ENCODE measurements at places on chromosomes 7 and 10.

DNA sequence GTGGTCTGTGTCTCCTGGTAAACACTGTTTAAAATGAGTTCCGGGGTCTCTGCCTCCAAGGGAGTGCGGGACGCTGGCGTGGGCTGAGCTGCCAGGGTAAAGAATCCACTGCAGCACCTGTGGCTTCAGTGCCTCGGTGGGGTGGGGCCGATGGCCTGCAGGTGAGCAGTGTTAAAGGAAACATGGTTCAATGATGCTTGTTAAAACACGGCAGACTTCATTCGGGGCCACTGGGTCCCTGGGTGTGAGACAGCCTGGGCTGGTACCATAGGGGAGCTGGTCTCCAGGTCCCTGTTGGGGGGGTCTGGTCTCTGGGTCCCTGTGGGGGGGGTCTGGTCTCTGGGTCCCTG, 24.9 kb upstream of the KNDC1 start:
- no peak for DNase-seq

DNA sequence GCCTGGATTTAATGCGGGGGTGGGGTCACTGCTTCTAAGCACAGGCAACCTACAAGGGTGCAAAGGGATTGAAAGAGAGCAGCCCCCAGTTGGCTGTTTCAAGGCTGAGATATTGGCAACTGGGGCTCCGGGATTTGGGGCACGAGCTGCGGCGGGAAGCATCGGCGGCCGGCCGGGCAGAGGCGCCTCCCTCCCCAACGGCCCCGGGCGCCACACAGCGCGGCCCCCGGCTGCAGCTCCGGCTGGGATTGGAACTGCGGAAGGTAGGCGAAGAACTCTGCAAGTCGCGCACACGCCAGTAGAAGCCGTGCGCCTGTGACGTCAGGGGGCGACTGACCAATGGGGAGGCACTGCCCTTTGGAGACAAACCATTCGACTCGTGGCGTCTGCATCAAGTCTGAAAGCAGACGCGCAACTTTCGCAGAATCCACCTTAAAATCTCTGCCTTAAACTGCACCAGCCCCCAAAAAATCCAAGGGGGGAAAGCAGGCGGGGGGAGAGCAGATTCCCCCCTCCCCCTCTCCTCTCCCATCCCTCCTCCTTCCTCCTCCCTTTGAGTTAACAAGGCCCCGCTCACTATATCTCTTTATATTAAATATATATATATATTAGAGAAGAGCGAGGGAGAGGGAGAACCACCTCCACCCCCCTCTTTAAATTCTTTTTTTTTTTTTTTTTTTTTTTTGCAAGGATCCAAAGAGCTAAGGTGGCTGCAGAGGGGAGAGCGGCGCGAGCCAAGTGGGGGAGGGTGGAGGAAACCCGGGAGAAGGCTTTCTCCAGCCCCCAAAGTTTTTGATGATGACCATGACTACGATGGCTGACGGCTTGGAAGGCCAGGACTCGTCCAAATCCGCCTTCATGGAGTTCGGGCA, at the start of gene DLX6:
TSS of gene DLX6 (plus strand) at position 371 of the 872 bp plus-strand sequence. CDS start at position 796, 425 bp downstream.
- DNase-seq = no peak

DNA sequence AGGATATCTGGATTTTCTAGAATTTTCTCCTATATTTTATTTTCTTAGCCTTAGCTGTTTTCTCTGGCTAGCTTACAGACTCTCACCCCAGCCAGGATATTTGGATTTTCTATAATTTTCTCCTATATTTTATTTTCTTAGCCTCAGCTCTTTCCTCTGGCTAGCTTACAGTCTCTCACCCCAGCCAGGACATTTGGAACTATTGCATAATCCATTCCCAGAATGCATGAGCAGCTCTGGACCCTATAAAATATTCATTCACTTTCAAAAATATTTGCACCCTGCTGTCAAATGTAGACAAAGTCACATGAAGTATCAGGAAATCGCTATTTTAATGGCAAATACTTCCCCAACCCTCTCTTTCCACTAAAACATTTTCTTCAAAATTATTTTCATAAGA, 298.9 kb downstream of the DNAJB6 start:
- no peak for DNase-seq

DNA sequence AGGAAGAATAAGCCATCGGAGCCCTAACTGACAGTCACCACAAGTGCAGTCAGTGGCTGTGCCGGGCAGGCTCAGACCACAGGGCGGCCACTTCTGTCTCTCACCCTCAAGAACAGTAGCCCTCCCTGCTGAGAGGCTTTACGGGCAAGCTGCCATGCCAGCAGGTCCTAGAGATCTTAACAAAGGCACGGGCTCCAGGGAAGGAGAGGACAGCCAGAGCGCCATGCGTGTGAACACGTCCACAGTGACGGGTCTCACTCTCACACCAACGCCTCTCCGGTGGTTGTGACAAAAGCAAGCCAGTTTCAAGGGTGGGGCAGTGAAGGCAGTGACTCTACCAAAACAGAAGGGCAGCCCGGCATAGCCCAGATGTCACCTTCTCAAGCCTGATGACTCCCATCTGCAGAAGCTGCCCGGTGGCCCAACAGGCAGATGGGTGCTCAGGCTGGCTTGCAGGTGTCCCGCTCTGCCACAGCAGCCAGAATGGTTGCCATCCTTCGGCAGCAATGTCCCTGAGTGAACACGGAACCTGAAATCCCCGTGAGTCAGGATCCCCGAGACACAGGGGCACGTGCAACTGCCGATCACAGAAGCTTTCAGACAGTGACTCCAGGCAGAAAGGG, 102.0 kb downstream of the FAM53B start:
- DNase-seq = no peak

- DNase-seq = no peak
These were observed 5.0 kb upstream of the PRKAR1B start for GRCh38 chr7:732094-732541.

GRCh38 chr10:51691135-51691534, 8.3 kb downstream of the CSTF2T start:
- DNase-seq = no peak

- no peak for DNase-seq
These were observed 209.0 kb downstream of the LRMDA start for GRCh38 chr10:75640381-75640780.

DNA sequence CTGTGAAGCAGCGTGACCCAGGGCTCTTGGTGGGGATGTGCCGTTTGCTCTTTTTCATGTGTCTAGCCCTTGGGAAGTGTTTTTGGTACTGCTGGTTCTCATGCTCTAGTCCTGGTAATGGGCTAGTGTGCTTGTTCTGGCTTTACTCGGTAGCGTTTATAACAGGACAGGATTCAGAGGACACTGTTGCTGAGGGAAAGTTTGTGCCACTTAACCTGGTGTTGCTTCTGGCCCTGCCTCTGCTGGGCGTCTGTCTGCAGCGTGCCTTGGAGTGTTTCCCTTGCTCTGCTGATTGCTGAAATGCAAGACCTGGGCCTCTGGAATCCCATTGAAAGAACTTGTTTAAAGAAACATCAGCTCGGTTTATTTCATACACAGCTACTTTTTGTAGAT, 35.0 kb downstream of the INPP5A start:
- no peak for DNase-seq

GRCh38 chr7:36763132-36763816, 39.0 kb upstream of the AOAH start:
- no peak for DNase-seq

DNA sequence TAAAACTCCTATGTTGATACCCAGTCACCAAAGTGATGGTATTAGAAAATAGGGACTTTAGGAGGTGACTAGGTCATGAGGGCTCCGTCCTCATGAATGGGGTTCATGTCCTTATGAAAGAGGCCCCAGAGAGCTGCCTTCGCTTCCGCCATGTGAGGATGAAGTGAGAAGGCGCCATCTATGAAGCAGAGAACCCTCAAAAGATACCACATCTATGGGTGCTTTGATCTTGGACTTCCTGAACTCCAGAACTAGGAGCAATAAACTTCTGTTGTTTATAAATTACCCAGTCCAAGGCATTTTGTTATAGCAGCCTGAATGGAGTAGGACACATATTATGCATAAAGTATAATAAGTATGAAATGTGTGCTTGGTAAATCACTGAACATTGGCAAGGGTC, 8.1 kb upstream of the PDSS1 start:
- DNase-seq = no peak

DNA sequence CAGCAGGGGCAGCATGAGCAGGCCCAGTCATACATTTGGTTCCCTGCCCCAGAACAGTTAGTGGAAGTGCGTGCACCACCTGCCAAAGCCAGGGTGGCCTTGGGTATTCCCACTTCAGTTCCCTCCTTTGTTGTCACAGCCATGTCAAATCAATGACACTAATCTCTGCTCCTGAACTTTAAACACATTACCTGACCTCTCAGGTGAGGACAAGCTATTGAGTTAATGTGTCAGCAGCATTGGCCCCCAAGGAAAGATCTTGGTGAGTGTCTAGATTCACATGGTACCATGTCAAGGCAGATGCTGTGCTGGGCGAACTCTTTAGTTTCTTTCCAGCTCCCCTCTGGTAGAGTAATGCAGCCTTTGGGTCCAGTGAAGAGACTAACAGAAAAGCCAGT, 2.1 kb downstream of the CYP3A5 start:
- no peak for DNase-seq

GRCh38 chr10:43885252-43885651, 236.6 kb upstream of the ZNF32 start:
- no peak for DNase-seq

GRCh38 chr7:30304177-30304884, 19.9 kb downstream of the ZNRF2 start:
- no peak for DNase-seq

DNA sequence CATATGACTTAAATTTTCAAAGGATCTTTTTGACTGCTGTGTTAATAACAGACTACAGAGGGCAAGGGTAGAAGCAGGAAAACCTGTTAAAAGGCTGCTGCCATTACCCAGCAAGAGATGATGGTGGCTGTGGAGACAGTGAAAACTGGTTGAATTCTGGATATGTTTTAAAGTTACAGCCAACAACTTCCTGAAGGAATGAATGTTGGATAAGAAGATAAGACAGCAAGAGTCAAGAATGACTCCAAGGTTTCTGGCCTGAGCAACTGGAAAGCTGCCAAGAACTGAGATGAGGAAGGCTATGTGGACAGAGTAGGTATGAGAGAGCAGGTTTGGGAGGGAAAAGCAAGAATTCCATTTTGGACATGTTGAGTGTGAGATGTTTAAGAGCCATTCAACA, 19.1 kb downstream of the CNOT4 start:
- no peak for DNase-seq

- no peak for DNase-seq
These were observed 58.9 kb downstream of the PIP4K2A start for GRCh38 chr10:22655312-22655981.

DNA sequence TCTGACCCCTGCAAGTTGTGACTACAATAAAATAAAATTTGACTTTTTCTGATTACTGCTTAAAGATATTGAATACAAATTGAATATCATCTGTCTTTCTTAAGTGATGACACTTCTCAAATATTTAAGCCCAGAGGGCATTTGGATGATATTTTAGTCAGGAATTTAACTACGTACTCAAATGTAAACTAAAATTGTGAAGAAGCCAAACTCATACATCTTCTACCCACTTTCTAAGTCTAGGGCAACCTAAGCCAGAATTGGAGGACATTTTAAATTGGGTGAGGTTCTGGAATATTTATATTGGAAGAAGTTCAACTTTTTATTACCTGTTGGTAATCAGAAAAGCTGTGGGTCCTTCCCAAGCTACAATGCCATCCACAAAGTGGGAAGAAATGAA, 149.1 kb upstream of the WDR11 start:
- DNase-seq = no peak

- no peak for DNase-seq
These were observed 187.4 kb upstream of the AGR3 start for GRCh38 chr7:17069146-17069545.

DNA sequence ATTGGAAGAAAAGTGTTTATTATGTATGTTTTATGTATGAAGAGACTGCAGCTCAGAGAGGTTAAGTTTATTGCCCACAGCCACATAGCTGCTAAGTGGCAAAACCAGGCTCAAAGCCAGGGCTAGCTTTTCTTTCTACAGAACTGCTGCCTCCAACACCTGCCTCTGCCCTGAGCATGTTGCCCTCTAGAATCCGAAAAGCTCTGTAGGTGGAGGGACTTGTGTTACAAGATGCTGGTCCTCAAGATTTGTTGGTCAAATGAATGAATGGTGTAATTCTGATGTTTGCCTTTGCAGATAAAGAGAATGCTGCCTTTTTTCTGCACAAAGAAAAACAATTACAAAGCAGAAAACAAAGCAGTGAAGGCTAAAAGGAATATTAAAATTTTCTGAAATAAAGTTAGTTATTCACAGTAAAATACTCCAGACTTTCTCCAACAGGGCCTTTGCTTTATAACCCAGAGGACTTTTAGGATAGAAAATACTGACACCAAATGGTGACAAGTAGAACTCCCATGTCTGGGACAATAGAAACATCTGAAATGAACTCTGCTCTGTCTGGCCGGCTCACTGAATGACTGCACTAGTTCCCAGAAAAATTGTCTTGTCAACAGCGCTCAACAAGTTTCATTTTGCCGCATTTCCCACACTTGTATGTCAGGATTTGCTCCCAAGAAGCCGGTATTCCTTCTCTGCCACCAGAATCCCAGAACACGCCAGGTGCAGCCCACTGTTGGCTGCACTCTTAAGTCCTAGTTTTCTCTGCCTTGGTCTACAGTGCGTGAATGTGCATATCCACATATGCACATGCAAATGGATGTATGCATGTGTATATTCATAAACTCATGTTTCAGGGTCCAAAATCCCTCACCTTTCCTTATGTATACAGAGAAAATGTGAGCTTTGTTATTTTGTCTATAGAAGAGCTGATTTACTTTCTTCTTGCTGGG, 11.0 kb upstream of the DNTT start:
- DNase-seq = no peak

- no peak for DNase-seq
These were observed 101.3 kb upstream of the FZD8 start for GRCh38 chr10:35743351-35743750.

GRCh38 chr7:158898025-158898424, 41.7 kb downstream of the DYNC2I1 start:
- DNase-seq = no peak

- no peak for DNase-seq
These were observed 59.7 kb upstream of the ADRA2A start for GRCh38 chr10:111017098-111017497.

GRCh38 chr10:929960-930624, 1.4 kb downstream of the LARP4B start:
- DNase-seq = no peak

- DNase-seq = no peak
These were observed 97.5 kb upstream of the CCDC6 start for GRCh38 chr10:60003651-60004523.

DNA sequence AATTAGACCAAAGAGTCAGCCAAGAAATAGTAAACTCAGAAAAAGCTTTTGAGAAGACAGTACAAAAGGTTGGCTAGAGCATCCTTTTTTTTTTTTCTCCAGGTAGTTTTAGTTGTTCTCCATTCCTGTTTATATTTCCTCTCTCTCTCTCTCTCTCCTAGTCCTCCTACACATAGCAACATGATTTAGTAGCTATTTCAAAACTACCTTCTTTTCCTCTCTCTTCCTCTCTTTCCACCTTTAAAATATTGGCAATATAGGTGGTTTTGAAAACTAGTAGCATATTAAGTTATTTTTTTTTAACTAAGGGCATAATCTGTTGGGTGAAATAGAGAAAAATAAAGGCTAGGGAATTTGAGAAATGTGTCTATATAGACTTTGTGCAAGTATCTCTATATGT, 5.0 kb downstream of the SKIDA1 start:
- no peak for DNase-seq
